Nucleus accumbens (tissue), 56 donors: ENCODE measurements at places on chromosomes 1 and 21.

DNA sequence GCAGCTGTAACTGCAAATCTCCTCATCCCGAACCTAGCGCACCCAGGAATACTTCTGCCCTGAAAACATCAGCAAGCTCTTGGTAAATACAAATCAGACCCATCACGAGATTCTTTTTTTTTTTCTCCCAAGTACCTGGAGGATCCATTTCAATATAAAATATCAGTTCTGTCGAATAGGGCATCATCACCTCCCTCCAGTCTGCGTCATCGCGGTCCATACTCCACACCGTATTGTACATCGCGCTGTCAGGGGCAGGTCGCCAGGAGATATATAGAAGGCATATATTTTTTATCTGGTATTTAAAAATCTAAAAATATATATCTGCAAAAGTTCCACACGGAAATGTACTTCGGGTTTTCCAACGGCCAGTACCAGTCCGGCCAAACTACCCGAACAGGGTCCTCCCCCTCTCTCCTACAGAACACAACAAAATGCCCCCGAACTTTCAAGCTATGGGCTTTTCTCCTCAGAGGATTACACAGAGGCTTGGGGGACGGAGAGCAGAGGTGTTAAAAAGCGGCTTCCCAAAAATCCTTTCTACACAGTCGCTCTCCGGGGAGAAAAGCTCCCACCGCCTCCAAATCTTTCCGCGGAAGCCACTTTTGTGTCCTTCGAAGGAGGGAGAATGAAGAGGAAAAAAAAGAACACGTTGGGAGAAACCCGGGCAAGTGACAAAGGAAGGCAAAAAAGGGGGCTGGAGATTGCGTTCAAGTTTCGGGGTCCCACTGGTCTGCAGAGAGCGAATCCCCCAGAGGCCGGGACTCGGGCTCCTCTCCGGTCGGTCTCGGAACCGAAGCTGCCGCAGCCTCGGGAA, 509 bp downstream of the PIK3R3 start:
- DNase-seq, result no peak

GRCh38 chr1:227894831-227895451, 52.8 kb downstream of the WNT9A start:
- no peak for DNase-seq

GRCh38 chr1:2956576-2956975, 64.7 kb upstream of the ACTRT2 start:
- DNase-seq, result no peak

DNA sequence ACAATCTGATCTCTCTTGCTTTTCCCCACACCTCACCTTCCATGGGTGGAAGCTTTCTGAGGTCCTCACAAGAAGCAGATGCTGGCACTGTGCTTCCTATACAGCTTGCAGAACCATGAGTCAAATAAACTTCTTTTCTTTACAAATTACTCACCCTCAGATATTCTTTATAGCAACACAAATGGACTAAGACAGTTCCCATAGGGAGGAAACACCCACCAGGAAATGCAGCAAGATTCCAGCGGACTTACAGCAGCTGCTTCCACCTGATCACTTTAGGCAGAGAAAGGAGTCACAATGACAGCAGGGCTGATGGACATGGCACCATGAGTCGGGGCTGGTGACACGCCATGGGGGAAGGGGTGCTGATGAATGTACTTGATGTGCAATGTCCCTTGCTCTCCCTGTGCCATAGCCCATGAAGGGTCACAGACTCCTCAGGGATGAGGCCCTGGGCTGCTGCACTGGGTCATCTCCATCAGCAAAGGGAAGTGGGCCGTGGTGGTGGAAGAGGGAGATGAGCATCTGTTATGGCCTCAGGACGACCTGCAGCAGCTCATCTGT, 53.9 kb downstream of the PRSS38 start:
- no peak for DNase-seq

- no peak for DNase-seq
Measured at GRCh38 chr1:115781343-115781742, 12.8 kb upstream of the CASQ2 start.

GRCh38 chr1:5646486-5647149, 345.6 kb downstream of the NPHP4 start:
- DNase-seq, result no peak

GRCh38 chr1:41687007-41687406, 202.5 kb upstream of the EDN2 start:
- no peak for DNase-seq

GRCh38 chr1:60136395-60136794, 62.8 kb upstream of the C1orf87 start:
- no peak for DNase-seq
